ENCODE measurements at places on chromosomes 7 and 10. TPM values are rescaled to one million over a fixed set of nuclear protein-coding genes. Genes with fewer than 3 reads are reported as not detected.

GLI3 gene
- total RNA-seq = 2.2 TPM

TAS2R41 gene
- total RNA-seq = not detected

MEOX2 gene
- 1.6 TPM for total RNA-seq

AP3M1 gene
- 31.2 TPM for total RNA-seq

HOXA4 gene
- total RNA-seq = 4.5 TPM

CNNM1 gene
- 0.24 TPM for total RNA-seq

Data from left colon (tissue), 2 donors.